ENCODE measurements at places on chromosomes 6 and 20.

GRCh38 chr6:130943738-130944137 is 116.5 kb downstream of the SMLR1 start:
- DNase-seq: no peak

DNA sequence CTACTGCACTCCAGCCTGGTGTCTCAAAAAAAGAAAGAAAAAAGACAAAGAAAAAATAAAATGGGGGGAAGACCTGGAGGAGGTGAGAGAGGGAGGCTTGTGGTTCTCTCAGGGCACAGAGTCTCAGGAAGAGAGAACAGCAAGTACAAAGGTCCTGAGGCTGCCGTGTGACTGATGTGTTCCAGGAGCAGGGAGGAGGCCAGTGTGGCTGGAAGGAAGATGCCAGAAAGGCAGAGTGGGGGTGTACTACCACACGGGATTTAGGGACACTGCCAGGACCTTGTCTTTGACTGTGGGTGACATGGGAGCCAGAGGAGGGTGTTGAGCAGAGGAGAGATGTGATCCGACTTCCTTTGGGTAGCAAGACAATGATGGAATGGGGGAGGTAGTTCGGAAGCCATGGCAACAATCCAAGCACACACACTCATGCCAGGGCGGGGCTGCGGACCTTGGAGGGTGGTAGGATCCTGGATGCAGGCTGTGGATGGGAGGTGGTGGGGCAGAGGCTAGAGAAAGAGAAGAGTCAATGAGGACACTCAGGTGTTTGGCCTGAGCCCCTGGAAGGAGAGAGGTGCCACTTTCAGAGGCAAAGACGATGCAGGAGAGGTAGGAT is 136.4 kb upstream of the PTPN1 start:
- no peak for DNase-seq

- DNase-seq: no peak
These were observed 1043.4 kb upstream of the FLRT3 start for GRCh38 chr20:15380770-15381169.

DNA sequence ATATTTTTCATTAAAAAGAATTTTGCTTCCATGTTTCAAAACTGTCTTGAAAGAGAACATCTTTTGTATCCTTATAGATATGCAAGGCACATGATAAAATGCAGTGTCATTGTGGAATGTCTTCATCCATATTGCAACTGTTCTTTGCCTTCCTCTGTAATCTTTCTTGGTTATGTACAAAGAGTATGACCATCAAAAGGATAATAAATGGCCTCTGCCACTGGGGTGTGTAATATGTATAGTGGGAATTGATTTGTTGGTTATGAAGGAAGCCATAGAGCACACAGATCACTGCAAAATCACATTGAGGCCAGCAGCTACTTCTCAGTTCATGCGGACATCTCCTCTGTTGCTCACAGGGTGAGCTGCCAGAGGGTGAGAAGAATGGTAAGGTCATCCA is 703.5 kb downstream of the TFAP2A start:
- DNase-seq: no peak

GRCh38 chr6:96478695-96479094 is 42.9 kb upstream of the UFL1 start:
- no peak for DNase-seq

DNA sequence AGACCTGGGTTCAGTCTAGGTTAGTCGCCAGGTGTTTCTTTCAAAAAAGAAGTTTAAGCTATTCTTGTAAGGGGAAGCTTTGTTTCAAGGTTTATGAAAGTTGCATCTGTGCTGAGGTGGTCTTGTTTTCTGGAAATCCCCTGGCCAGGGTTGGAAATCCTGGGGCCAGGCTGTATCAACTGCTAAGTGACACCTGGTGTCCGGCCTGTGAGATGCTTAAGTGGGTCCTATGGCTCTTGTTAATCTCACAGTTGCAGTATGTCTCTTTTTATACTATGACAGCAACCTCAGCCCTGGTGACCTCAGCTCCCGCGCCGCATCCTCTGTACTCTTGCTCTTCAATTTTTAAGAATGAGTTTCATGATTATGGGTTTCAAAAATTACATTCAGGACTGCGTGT is 72.0 kb downstream of the CHMP4B start:
- no peak for DNase-seq

- DNase-seq: no peak
These were observed 279.6 kb downstream of the NRN1 start for GRCh38 chr6:5726976-5727718.

GRCh38 chr6:117677553-117678141 is 2.4 kb downstream of the NUS1 start:
- DNase-seq: no peak

DNA sequence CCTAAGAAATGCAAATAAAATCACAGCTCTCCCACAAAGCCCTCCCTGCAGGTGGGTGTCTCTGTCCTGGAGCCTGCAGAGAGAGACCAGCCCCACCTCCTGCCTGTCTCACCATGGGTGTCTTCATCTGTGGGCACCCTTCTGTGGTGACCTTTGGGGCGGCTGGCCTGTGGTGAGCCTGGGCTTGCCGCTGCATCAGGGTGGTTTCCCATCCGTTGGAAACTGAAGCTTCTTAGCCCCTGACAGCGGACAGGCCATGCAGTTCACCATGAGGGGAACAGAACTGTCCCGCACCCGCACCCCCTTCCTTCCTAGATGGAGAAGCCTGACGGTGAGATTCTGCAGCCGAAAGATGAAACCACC is 42.3 kb upstream of the FRMD1 start:
- no peak for DNase-seq

- DNase-seq: no peak
These were observed 19.1 kb upstream of the TFB1M start for GRCh38 chr6:155333414-155333813.

GRCh38 chr6:169566319-169566718 is 135.5 kb downstream of the WDR27 start:
- DNase-seq: no peak

- DNase-seq: no peak
These were observed 32.7 kb upstream of the MARCKS start for GRCh38 chr6:113824411-113824810.

GRCh38 chr20:2135013-2135412 is 33.4 kb downstream of the STK35 start:
- DNase-seq: no peak

- DNase-seq: no peak
These were observed 16.5 kb upstream of the NTSR1 start for GRCh38 chr20:62692176-62692575.

GRCh38 chr20:16265334-16265733 is 307.9 kb downstream of the KIF16B start:
- DNase-seq: no peak

- no peak for DNase-seq
These were observed 80.2 kb downstream of the PLCB1 start for GRCh38 chr20:8212286-8212685.

GRCh38 chr20:50735813-50736212 is 4.4 kb downstream of the PARD6B start:
- DNase-seq: no peak
